ENCODE measurements at places on chromosomes 16 and 17. TPM values are rescaled to one million over a fixed set of nuclear protein-coding genes. Genes with fewer than 3 reads are reported as not detected.
A peak's percentile ranks its signal among the peaks of the same experiment; 100 is the strongest.

DNA sequence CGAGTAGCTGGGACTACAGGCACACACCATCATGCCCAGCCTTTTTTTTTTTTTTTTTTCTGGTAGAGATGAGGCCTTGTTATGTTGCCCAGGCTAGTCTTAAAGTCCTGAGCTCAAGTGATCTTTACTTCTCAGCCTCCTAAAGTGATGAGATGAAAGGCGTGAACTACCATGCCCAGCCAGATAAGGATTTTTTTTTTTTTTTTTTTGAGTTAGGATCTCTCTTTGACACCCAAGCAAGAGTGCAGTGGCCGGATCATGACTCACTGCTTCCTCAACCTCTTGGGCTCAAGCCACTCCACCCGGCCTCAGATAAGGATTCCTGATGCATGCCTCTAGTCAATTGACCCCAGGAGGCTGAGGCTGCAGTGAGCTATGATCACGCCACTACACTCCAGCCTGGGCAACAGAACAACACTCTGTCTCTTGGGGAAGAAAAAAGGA lies 11.2 kb upstream of the PLEKHG4 start:
- no peak for DNase-seq

ITGAD gene
- not detected for total RNA-seq

KCNJ18 gene
- not detected for total RNA-seq

GRCh38 chr16:667780-668518 lies at the start of gene RHOT2:
TSS of gene RHOT2 (plus strand) at chr16:668132. CDS start at chr16:668200, 68 bp downstream.
- DNase-seq = peak; percentile 95

SNRNP25 gene
- 39.4 TPM for total RNA-seq

- DNase-seq = peak; percentile 27
These were observed 588 bp upstream of the SMTNL2 start for GRCh38 chr17:4583782-4584100.

TMC8 gene
- 197 TPM for total RNA-seq

DNA sequence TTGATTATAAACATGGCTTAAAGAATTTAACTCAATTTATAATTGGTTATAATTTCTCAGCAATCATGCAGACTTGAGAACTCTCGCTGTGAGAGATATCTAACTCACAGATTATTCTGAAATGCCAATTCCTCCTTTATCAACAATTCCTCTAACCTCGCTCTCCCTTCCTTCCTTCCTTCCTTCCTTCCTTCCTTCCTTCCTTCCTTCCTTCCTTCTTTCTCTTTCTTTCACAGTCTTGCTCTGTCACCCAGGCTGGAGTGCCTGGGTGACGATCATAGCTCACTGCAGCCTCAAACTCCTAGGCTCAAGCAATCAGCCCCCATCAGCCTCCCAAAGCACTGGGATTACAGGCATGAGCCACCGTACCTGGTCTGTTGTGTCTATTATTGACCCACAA lies 42.4 kb downstream of the CHD9 start:
- DNase-seq = no peak

DNA sequence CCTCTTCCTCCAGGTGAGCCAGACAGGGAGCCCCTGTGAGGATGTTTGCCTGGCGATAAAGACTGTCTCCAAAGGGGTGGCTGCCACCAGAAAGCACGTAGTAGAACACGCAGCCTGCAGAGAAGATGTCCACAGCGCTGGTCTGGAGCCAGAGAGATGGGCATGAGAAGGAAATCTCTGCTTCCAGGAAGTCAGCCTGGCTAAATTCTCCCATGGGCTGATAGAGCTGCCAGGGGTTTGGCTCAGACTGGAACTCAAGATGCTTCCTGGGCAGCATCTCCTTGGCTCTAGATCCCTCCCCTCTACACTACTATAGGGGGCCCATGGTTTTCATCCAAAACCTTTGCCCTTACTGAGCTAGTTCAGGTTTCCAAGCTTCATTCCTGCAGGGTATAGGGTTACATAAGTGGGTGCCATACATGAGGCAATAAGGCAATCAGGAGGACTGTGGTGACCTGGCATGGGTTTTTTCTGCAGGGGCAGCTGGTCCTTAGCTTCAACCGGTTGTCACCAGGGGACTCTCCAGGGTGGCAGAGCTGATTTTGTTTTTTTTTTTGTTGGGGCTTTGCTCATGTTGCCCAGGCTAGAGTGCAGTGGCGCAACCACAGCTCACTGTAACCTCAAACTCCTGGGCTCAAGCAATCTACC lies 13.6 kb downstream of the PLK1 start:
- no peak for DNase-seq

TNFAIP1 gene
- 20.9 TPM for total RNA-seq

GRCh38 chr17:79465011-79465680 lies 145.7 kb downstream of the RBFOX3 start:
- no peak for DNase-seq

CACNG1 gene
- not detected for total RNA-seq

ZSCAN10 gene
- 0.25 TPM for total RNA-seq

SERPINF2 gene
- total RNA-seq = 0.18 TPM

STX8 gene
- 59.6 TPM for total RNA-seq

NHERF1 gene
- 143 TPM for total RNA-seq

DNA sequence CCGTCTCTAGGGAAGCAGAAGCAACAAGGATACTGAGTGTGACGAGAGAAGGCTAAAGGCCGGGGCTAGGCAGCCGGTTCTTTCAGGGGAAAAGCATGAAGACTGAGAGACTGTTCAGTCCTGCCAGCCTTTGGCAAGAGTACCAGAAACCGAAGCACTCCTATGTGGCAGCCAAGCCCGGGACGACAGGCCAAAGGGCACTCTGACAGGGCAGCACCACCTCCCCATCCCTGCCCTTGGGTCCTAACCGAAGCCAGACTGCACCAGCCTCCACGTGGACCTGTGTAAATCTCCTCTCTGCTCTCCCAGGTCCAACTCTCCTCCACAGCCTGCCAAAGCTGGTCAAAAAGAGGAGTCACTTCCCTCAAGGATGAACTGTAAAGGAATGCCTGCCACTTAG lies 23.5 kb upstream of the ALOX15 start:
- no peak for DNase-seq

GRCh38 chr16:85888405-85889331 lies 10.3 kb upstream of the IRF8 start:
- DNase-seq = peak; percentile 72

KRT13 gene
- not detected for total RNA-seq

HES7 gene
- total RNA-seq = 4.0 TPM

DNA sequence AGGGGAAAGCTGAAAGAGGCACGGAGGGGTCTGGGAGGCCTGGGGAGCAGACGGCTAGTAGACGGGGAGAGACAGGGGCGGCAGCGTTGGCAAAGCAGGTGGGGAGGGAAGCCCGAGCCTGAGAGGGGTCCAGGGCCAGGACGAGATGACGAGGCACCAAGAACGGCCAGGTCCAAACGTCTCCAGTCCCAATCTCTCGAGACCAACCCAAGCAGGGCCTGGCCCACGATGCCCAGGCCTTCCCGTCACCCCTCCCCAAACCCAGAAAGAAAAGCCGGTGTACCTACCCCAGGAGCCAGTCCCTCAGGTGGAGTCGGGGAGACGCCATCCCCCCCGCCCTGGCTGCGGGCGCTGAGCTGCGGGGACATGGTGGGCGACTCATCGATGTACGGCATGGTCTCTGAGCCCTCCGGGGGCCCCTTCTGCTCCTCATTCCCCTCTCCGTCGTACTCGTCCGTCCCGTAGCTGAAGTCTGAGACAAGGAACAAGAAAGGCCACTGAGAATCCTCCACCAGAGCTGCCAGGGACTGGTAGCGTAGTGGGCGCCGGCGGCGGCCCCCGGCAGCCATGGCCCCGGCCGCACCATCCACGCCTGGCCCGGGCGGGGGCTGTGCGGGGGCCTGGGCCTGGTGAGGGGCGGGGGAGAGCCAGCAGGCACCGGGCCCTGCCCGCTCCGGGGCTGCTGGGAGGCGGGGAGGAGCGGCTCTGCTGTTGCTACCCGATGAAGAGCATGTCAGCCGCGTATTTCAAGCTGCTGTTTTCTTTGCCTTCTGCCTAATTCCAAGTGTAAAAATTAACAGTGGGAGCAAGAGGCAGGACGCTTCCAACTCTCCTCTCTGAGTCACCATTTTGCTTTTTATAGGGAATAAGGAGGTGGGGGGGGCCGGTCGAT lies 54.6 kb downstream of the ABR start:
- no peak for DNase-seq

PERCC1 gene
- not detected for total RNA-seq

TBC1D3C gene
- not detected for total RNA-seq

GRCh38 chr17:51560398-51560797 lies 300.1 kb downstream of the UTP18 start:
- no peak for DNase-seq

OTOA gene
- total RNA-seq = not detected

DNA sequence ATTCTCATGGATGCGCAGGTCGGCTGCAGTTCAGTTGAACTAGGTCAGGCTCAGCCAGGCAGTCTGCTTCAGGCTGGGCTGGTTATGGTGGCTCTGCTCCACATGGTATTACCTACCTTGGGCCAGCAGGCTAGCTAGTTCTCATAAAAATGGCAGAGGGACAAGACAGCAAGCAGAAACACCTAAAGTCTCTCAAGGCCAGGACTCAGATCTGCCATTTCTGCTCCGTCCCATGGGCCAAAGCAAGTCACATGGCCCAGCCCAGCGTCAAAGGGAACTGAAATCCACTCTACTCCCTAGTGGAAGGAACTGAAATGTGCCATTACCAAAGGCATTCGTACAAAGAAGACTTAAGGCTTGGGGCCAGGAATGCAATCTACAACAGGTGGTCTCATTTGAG lies 160.0 kb downstream of the TMEM132E start:
- no peak for DNase-seq

STAT3 gene
- total RNA-seq = 286 TPM

KREMEN2 gene
- not detected for total RNA-seq

DNA sequence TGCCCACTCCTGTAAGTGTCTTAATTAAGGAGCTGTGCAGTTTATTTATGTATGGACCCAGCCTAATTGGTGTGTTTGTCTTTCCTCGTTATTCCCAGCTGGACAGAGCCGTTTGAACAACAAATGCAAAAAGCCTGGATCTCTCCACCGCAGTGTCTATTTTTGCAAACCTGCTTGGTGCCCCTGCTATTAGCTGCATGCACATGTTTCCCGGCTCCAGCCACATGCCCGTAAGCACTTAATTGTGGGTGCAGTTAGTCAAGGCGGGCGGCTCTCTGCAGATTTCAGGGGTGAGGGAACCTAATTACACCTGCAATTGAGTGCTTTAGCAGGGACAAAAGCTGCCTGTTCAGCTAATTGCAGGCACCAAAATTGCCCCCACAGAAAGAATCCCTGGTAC lies 74.0 kb upstream of the GSE1 start:
- no peak for DNase-seq

DNA sequence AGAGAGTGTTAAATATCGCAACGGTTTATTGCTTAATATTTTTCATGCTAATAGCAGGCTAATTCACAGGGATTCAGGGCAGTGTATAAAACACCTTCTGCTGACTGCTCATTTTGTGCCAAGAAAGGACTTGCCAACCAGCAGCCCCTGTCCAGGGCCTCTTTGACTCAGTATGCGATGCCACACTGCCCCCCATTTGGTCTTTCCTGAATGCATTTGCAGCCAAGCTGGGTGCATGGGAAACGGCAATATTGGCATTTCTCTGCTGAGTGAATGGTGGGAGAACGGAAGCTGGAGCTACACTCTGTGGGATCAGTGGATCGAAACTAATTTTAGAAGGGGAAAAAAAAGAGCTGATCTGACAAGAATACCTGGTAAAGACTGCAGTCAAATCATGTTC lies 152.9 kb upstream of the C16orf82 start:
- no peak for DNase-seq

RPUSD1 gene
- total RNA-seq = 17.1 TPM

GRCh38 chr16:4131621-4132020 lies 15.4 kb upstream of the ADCY9 start:
- no peak for DNase-seq

DNA sequence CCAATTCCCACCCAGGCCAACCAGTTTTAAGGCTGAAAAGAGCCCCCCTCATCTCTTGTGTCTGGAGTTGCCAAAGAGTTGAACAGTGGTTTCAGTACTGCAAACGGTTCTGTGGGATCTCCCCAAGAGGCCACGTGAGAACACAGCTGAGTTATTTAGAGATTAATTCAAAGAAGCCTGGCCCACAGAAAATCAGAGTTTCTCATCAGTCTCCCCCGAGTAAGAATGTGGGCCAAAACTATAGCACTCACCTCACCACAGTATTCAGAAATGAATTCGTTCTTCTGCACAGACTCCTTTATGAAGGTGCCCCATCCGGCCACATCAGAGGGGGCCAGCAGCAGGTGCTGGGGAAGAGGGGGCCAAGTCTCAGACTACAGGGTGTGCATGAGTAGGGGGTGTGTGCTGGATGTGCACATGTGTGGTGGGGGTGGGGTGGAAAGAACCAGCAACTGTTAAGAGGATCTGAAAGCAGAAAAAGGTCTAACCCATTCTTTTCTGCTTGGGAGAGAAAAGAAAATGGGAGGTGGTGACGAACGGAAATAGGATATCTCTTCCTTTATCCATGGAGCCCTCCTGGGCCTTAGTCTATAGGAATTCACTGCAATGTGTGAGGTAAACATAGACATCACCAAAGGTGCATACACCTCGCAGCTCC lies 22.6 kb downstream of the CNTNAP1 start:
- DNase-seq = peak; percentile 79

- no peak for DNase-seq
These were observed 18.3 kb upstream of the ADCY7 start for GRCh38 chr16:50247906-50248608.

DNA sequence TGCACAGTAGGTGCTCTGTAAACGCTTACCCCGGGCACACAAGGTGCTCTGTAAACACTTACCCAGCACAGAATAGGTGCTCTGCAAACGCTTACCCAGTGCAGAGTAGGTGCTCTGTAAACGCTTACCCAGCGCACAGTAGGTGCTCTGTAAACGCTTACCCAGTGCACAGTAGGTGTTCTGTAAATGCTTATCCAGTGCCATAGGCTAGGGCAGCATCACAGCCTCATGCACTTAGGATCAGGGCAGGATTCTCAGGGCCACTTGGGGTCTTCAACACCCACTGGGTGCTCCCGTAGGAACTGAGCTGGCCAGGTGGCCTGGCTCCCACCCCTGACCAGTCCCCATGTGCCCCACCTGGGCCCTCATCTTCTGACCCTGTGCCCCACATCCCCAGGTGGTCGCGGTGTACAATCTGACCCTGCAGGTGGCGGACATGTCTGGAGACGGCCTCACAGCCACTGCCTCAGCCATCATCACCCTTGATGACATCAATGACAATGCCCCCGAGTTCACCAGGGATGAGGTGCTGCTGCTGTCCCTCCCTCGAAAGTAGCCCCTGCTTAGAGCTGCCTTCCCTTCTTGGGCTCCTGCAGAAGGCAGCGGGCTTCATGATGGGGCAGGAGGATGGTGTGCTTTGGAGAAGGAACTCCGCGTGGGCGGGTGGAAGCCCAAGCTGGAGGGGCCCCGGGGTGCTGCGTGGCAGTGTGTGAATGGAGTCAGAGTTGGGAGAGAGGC lies 13.1 kb downstream of the SLC22A31 start:
- DNase-seq = peak; percentile 66

GRCh38 chr17:55624772-55625433 lies 97.8 kb downstream of the TMEM100 start:
- no peak for DNase-seq

PARD6A gene
- 6.3 TPM for total RNA-seq

TEX19 gene
- not detected for total RNA-seq

Measured in activated CD8-positive, alpha-beta T cell treated with anti-CD3 and anti-CD28 coated beads for 36 hours (primary cell).